ENCODE measurements at places on chromosomes 6 and 20.

DNA sequence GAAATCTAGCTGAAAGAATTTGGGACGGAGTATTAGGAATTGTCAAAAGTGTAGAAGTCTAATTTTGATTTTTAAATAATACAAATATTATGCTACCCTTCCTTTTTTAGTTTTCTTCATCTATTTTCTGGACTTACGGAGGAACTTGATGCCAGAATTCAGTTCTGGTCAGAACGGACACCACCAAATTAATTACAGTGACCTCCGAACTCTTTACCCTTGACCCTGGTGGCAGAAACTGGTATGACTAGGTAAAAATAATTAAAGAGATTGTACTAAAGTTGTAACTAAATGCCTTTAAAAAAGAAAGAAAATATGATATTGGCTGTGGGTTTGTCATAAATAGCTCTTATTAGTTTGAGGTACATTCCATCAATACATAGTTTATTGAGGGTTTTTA, 751.1 kb upstream of the MAP3K7 start:
- no peak for DNase-seq

GRCh38 chr20:59020938-59021551, 1.8 kb downstream of the TUBB1 start:
- DNase-seq = no peak

GRCh38 chr6:3415082-3415453, 41.8 kb downstream of the SLC22A23 start:
- no peak for DNase-seq

- no peak for DNase-seq
Measured at GRCh38 chr6:44590471-44590870, 203.0 kb downstream of the CDC5L start.

- no peak for DNase-seq
Measured at GRCh38 chr6:115001731-115002350, 659.0 kb upstream of the HS3ST5 start.

- DNase-seq = no peak
Measured at GRCh38 chr6:127319686-127320085, 23.7 kb downstream of the ECHDC1 start.

DNA sequence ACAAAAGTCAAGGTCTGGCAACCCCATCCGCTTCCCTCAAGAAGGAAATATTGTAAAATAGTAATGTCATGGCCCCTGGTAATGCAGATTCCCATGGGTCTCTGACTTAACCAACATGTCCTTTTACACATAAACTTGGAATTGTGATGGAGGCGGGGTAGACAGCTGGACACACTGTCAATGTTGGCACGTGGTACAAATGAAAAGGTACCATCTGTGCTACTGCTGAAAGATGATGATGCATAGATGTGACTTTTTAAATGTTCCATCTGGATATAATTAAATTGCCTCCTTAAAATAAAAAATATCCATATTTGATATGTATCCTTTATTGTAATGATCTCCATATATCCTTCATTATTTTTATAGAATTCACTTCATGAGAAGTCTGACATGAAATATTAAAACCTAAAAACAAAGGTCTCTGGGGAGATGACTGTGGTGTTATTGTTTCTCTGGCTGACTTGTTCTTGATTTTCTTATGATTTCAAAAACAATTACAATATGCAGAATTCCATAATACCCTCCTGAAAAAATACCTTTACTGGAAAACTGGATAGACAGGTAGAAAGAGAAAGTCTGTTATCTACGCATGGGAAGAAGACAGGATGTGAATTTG, 104.5 kb downstream of the MKKS start:
- DNase-seq = no peak

DNA sequence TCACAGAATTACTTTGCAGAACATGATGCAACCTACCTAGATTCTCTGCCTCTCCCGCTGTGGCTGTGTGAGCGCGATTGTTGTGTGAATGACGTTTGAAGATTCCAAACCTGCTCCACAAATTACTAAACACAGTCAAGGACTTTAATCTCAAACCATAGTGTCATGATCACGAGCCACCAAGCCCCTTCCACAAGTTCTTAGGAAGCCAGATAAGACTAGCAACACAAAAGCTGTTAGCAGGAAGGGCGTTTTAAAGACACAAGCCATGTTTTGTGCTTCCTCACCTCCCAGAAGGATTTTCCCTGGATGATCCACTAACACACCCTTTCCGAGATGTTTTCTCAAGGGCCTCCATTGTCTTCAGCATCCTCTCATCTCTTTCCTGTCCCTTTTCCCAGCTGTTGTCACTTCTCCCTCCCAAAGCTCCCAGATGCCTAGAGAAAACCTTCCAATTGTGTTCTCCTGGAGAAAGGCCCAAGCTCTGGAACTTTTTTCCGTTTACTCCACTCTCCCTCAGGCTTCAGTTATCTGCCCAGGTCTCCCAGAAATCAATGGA, 12.8 kb downstream of the OPN5 start:
- DNase-seq = no peak

DNA sequence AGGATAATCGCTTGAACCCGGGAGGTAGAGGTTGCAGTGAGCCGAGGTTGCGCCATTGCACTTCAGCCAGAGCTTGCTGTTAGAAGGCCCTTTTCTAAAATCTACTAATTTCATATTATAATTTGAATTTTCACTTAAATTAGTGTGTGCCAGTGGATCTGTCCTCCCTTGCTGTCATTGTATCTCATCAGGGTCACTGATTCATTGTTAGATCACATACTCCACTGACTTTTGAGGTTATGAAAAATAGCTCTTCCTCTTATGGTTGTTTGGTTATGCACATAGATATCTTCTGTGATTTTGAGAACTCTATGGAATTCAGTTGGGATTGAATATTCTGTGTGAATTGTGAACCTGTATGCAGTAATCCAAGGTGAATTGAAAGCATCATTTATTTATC, 53.1 kb upstream of the TULP4 start:
- no peak for DNase-seq

DNA sequence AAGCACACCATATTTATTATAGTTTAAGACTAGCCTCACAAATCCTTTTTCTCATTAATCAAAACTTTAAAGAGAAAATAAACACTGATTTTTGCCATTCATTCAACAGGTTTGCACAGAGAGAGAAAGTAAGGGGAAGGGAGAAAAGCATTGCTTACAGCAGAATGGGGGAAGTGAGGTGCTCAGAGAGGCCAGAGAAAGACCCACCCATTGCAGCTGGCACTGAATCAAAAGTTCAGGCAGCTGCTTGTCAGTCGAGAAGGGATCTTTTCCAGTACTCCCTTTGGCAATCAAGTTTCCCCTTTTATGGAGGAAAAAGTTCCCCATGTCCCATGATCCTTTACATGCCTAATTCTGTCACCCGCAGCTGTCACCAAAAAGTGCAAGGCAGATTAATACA, 8.0 kb upstream of the CRISP2 start:
- DNase-seq = no peak

GRCh38 chr6:122818866-122819265, 29.8 kb downstream of the SMPDL3A start:
- DNase-seq = no peak

Data from NCI-H187 (cell line).